ENCODE measurements at places on chromosomes 12 and 14.

- DNase-seq = no peak
Measured at GRCh38 chr14:67429510-67430205, 17.7 kb upstream of the PLEK2 start.

- DNase-seq = no peak
Measured at GRCh38 chr14:69841656-69842055, 37.6 kb upstream of the SMOC1 start.

GRCh38 chr14:34498684-34499412 lies 36.8 kb upstream of the SPTSSA start:
- DNase-seq = no peak

GRCh38 chr12:76173756-76174155 lies 89.3 kb upstream of the NAP1L1 start:
- DNase-seq = no peak

GRCh38 chr14:39582028-39582654 lies 149.9 kb upstream of the FBXO33 start:
- DNase-seq = no peak
